Breast epithelium (tissue), 4 donors: ENCODE measurements at places on chromosomes 16 and 17. TPM values are rescaled to one million over a fixed set of nuclear protein-coding genes. Genes with fewer than 3 reads are reported as not detected.
A peak's percentile ranks its signal among the peaks of the same experiment; 100 is the strongest.

Gene PPM1E
- 0.16 TPM for total RNA-seq

Gene STX1B
- total RNA-seq, result 2.6 TPM

Gene SPATA22
- 0.80 TPM for total RNA-seq

GRCh38 chr16:51723036-51723724, 572.1 kb upstream of the SALL1 start:
- H3K4me3 ChIP-seq, result no peak overlapping the region
- H3K4me1 ChIP-seq, result no peaks in the 10 kb centered on the region
- no peak overlapping the region for H3K27ac ChIP-seq
- no peaks in the 10 kb centered on the region for H3K36me3 ChIP-seq
- DNase-seq, result no peak
- no peaks in the 10 kb centered on the region for H3K27me3 ChIP-seq

Gene SLC6A2
- 0.15 TPM for total RNA-seq

DNA sequence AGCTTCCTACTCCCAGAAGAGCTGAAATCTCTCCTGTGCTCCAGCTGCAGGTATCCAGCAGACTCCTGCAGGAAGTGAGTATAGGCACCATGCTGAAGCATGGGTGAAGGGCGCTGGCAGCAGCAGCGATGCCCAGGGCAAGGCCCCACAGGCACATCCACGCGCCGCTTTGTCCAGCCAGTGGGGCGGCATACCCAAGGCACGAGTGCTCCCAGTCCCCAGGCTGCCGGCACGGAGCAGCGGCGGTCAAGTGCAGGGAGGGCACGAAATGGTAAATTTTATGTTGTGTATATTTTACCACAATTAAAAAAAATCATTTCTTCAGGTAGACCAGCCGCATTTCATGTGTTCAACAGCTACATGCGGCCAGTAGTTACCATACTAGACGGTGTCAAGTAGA, 73.1 kb downstream of the HIC1 start:
- no peak for DNase-seq
- H3K27me3 ChIP-seq, result no peaks in the 10 kb centered on the region
- no peaks in the 10 kb centered on the region for H3K36me3 ChIP-seq
- no peak overlapping the region for H3K27ac ChIP-seq
- H3K4me1 ChIP-seq, result peaks cover 17% of the 10 kb centered on the region
- H3K4me3 ChIP-seq, result no peak overlapping the region

DNA sequence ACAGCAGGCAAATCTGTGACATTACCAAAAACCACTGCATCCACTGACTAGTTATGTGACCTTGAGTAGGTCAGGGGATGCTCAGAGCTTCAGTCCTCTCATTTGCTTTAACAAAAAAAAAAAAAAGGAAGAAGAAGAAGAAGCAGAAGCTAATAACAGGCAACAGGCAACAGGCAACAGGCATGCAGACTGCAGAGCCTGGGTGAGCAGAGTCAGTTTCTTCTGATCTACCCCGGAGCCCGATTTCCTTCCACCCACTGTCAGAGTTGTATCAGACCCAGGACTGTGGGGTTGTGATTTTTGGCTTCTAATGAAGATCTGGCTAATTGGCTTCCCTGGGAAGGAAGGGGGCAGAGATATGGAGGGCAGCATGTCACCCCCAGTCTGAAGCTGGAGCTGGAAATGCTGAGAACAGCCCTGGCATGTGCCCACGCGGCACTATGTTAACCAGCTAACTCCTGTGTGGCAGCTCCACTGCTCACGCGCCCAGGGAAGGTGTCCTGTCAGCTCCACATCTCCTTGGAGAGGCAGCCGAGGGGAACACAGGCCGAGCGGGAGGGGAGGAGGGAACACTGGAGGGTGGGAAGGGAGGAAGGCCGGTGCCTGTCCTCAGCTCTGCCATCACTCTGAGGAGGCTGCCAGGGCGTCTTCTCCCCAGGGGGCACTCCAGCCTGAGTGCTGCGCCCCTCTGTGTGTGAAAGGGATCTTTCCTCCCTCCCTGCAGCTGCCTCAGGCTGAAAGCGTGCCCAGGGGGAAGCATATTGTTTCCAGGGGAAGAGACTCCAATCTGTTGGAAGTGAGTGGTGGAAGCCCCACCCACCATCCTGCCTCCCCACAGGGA, 17.6 kb downstream of the SRCIN1 start:
- H3K27me3 ChIP-seq, result no peaks in the 10 kb centered on the region
- no peak overlapping the region for H3K4me3 ChIP-seq
- peaks cover 14% of the 10 kb centered on the region for H3K4me1 ChIP-seq

Gene VTN
- total RNA-seq, result 0.32 TPM

GRCh38 chr16:81885976-81886586, 107.0 kb downstream of the PLCG2 start:
- no peak for DNase-seq
- H3K27ac ChIP-seq, result no peak overlapping the region
- H3K27me3 ChIP-seq, result no peaks in the 10 kb centered on the region
- H3K36me3 ChIP-seq, result no peaks in the 10 kb centered on the region

Gene CDC27
- total RNA-seq, result 63.2 TPM

GRCh38 chr16:3745751-3746355, 28.5 kb upstream of the TRAP1 start:
- DNase-seq, result peak; percentile 24
- no peaks in the 10 kb centered on the region for H3K4me1 ChIP-seq
- H3K27ac ChIP-seq, result no peak overlapping the region

Gene EPN3
- total RNA-seq, result not detected

GRCh38 chr17:7477392-7478275, 1.8 kb downstream of the ZBTB4 start:
- H3K27ac ChIP-seq, result peak overlapping the region; percentile 100
- H3K36me3 ChIP-seq, result no peaks in the 10 kb centered on the region
- H3K27me3 ChIP-seq, result no peaks in the 10 kb centered on the region
- DNase-seq, result peak; percentile 73

Gene HS3ST6
- total RNA-seq, result not detected

GRCh38 chr17:68851890-68852289, 103.3 kb downstream of the ABCA8 start:
- H3K4me3 ChIP-seq, result no peak overlapping the region
- H3K36me3 ChIP-seq, result no peaks in the 10 kb centered on the region
- no peaks in the 10 kb centered on the region for H3K4me1 ChIP-seq
- H3K27me3 ChIP-seq, result no peaks in the 10 kb centered on the region
- H3K27ac ChIP-seq, result no peak overlapping the region

DNA sequence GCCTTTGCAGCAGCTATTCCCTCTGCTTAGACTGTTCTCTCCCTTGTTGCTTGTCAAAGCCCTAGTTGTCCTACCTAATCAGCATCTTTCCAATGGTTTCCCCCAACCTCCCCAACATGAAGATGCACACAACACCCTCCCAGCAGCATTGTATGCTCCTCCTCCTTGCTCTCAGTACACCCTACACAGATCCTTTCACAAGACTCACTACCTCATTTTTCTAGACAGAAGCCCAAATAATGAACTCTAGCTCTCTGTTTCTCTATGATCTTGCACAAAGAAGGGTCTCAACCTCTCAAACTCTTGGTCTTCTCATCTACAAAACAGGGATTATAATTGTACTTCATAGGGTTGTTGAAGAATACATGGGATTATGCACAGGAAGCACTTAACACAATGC, 19.4 kb downstream of the PSME3IP1 start:
- no peaks in the 10 kb centered on the region for H3K36me3 ChIP-seq
- no peak for DNase-seq
- H3K4me1 ChIP-seq, result no peaks in the 10 kb centered on the region
- H3K27me3 ChIP-seq, result no peaks in the 10 kb centered on the region

GRCh38 chr16:30581457-30581856, 4.0 kb downstream of the ZNF785 start:
- H3K27ac ChIP-seq, result no peak overlapping the region
- no peaks in the 10 kb centered on the region for H3K27me3 ChIP-seq
- no peaks in the 10 kb centered on the region for H3K36me3 ChIP-seq
- no peak overlapping the region for H3K4me3 ChIP-seq

DNA sequence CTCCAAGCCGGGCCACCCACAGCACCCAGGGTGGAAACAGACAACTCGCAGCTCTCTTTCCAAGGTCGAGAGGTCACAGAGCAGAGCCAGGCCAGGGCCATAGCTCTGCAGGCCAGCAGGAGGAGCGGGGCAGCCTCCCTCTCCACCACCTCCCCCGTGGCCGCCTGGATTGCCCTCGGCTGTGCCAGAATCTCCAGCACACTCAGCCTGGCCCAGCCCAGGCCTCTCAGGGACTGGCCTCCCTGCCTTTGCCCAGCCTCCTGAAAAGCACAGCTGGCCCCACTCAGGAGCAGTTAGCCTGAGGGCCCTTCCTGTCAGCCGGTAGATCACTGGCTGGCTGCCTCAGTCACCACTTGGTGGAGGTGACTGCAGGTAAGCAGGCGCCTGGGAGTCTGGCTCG, 85.8 kb upstream of the SEC14L1 start:
- no peaks in the 10 kb centered on the region for H3K27me3 ChIP-seq
- no peaks in the 10 kb centered on the region for H3K36me3 ChIP-seq
- H3K4me3 ChIP-seq, result no peak overlapping the region

Gene LAT
- 8.2 TPM for total RNA-seq
